ENCODE measurements at places on chromosomes 13 and 19.

DNA sequence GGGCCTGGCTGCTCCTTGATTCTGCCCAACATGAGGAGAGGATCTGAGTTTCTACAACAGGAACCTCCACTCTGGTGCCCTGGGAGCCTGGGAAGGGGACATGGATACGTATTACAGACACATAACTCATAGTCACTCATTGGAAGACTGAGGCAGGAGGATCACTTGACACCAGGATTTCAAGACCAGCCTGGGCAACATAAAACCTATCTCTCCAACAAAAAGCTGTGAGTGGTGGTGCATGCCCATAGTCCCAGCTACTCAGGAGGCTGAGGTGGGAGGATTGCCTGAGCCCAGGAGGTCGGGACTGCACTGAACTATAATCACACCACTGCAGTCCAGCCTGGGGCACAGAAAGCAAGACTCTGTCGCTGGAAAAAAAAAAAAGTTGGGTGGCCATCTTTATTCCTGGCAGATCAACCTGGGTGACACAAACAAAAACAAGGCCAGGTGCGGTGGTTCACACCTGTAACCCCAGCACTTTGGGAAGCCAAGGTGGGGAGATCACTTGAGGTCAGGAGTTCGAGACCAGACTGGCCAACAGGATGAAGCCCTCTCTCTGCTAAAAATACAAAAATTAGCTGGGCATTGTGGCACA lies 1.1 kb upstream of the KLF1 start:
- DNase-seq = no peak

DNA sequence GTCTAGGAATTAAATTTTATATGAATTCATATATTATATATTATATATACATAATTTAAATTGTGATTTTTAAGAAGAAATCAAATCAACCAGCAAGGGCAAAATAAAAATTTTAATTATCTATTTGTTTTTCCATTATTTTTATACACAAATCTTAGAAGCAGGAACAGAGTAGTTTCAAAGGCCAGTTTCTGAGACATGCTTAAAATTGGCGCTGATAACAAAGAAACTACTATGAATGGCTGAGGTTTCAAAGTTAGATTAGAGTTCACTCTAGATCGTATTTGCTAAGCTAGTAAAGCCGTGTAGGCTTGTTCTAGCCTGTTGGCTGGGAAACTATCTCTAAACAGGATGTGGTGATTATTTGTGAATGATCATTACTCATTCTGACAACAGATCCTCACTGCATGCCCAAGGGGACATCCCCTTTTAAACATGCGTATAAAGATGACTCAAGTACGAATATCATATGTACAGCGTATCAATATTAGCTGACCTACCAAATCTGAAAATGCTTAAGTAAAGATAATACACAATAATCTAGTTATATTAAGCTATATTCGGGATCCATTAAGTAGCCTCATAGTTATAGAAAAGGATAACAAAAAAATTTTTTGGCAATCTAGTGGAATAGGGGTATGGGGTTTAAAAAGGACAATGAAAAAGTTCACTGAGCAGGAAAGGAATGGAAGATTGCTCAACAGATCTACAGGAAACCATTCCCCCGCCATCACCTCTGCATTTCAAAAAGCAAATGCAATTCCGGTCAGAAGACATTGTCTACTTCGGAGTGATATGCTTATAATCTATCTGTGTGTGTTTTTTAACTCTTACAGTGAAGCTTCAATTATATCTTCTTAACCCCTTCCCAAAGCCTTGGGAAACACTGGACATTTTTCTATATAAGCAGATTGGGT lies 150.1 kb downstream of the SHISA2 start:
- DNase-seq = no peak

GRCh38 chr19:5628461-5628860 lies 5.6 kb downstream of the SAFB start:
- no peak for DNase-seq

- DNase-seq = no peak
Measured at GRCh38 chr19:548886-549830, 5.3 kb downstream of the GZMM start.

DNA sequence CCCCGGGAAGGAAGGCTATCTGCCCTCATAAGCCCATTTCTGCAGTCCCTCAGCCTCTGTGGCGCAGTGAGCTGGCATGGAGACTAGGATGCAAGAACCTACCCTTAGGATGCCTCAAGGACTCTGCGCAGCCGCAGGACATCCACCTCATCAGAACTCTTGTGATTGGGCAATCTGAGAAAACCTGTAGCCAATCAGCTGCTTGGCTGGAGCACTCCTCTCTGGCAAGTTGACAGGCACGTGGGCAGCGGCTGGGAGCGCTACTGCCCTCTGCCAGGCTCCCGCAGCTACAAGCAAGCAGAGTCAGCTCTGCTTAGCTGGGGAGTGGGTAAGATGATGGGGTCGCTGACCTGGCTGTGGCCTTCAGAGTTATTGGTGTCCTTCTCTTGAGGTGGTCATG lies 1.5 kb upstream of the ECSIT start:
- no peak for DNase-seq

- no peak for DNase-seq
Measured at GRCh38 chr13:112710855-112711527, 21.2 kb downstream of the ATP11A start.

Measured in activated CD4-positive, alpha-beta T cell treated with anti-CD3 and anti-CD28 coated beads for 24 hours (primary cell).